ENCODE measurements at places on chromosomes 12 and 14.

DNA sequence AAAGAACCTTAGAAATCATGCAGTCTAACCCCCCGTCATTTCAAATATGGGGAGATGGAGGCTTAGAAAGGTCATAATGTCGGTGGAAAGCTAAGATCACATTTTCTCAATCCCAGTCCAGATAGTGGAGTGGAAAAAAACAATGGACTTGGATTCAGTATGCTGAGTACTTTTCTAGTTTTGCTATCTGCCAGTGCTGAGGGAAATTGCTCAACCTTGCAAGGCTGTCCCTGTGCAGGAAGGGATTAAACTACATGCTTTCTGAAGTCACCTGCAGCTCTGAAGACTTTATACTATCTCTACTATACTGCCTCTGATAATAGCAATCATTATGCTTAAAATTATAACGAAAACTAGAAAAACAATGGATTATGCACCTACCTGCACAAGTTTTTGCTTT is 272.8 kb downstream of the LRIG3 start:
- DNase-seq: no peak

DNA sequence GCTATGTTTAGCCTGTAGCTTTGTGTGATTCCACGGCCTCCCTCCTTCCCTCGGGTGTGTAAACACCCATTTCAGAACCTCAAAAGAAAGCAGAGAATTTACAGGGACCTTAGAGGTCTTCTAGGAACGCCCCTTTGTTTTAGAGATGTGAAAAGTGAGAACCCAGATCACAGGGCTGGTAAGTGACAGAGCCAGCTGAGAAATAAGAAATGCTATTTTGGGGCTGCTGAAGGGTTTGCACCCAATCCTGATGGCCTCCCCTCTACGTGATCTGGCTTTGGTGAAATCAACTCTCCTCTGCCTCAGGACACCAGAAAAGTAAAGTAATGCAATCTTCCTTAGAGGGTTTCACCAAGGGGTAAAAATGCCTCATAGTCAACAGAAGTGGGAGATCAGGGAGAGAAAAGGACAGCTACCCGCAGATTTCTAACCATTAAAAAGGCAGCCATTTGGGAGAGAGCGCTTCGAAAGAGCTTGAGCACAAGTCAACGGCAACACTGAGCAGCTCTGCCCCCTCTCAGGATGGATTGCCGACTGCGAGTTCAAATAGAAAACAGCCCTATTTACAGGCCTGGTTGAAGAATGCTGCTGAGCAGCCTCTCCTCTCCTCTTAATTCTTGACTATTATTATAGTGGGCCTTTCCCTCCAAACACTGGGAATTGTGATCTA is 78.5 kb upstream of the RASSF3 start:
- no peak for DNase-seq

DNA sequence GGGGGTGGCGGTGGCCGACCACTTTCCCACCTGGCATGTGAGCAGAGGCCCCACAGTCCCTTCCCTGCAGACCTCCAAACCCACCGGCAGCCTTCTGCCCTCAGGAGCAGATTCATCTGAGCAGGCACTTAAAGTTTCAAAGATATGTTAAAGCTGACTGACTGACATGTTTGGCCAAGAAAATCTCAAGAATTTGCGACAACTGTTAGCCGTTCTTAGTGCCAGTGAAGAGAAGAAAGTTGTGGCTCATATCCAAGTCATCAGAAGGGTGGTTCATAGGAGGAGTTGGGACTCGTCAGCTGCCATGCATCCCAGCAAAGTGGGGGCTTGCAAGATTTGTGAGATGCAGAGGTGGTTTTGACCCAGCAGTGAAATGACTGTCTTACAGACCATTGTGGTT is 27.2 kb downstream of the ELK3 start:
- no peak for DNase-seq

DNA sequence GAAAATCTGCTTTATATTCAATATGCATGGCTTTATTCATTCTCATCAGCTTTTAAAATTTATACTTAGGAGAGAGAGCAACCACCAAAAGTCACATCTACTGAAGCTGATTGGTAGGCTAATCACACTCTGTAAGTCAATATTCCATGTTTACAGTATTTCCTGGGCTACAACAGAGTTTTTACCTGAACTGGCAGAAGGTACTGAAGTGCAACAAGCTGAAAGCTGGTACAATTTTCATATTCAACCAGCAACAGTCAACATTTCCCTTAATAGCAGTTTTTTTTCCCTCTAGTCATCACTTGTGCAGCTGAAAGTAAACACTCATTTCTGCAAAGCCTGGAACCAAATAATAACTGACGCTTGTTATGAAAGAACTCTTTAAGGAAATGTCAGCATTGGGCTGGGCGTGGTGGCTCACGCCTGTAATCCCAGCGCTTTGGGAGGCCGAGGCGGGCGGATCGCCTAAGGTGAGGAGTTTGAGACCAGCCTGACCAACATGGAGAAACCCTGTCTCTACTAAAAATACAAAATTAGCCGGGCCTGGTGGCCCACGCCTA is 12.9 kb downstream of the BRAP start:
- no peak for DNase-seq

GRCh38 chr12:78293059-78293686 is 462.5 kb downstream of the NAV3 start:
- no peak for DNase-seq

DNA sequence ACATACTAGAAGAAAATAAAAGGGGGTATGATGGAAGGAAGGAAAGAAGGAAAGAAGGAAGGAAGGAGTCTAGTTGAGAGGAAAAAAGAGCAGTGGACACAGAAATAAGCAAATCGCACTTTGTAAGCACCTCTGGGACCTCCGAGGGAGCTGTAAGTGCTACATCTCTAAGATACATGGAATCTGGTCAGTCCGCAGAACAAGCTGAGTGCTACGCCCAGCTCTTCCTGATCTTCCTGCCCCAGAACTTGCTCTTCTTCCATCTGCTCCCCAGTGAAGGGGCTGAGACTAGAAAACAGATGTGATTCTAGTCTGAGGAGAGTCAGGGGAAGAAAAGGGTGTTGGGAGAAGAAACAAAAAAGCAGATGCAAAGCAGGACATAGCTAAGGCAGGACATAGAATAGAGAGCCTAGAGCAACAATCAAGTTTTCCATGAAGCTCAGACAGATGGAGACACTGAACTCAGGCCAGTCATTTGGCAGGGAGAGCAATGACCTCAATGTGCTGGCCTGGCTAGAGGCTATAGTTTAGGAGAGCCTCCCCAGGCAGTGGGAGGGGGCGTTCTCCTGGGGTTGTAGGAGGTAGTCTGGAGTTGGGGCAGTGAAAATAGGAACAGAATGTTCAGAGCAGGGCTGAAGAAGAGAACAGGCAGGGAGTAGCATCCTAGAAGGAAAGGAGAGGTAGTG is 1.7 kb upstream of the MFAP5 start:
- DNase-seq: no peak

- no peak for DNase-seq
These were observed 818 bp upstream of the TMEM119 start for GRCh38 chr12:108598553-108599250.

DNA sequence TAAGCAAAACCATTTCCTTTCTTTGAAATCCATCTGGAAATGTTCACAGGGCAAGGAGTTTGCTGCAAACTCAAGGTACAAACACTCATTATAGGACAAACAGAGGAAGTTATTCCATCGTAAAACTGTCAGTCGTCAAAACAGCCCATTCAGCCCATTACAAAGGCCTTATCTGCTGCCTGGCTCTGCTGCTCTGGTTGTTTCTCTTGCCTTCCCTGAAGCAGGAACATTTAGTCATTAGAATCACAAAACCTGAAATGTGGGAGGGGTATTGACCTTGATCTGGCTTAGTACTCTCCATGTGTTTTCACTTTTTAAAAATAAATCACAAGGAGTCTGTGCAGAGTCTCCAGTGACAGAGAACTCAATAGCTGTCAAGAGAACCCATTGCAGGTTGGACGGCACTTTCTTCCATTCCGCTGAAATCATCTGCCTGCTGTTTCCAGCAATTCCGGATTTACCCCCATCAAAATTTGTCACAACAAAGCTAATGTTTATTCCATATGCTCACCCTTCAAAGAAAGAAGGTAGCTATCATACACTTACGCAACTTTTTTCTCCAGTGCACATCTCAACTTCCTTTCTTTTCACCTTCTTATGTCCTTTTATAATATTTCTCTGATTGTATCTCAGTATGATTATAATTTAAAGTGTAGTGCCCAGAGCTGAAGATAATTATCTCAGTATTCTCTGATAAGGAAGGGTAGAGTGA is 24.6 kb upstream of the ITPR2 start:
- no peak for DNase-seq

DNA sequence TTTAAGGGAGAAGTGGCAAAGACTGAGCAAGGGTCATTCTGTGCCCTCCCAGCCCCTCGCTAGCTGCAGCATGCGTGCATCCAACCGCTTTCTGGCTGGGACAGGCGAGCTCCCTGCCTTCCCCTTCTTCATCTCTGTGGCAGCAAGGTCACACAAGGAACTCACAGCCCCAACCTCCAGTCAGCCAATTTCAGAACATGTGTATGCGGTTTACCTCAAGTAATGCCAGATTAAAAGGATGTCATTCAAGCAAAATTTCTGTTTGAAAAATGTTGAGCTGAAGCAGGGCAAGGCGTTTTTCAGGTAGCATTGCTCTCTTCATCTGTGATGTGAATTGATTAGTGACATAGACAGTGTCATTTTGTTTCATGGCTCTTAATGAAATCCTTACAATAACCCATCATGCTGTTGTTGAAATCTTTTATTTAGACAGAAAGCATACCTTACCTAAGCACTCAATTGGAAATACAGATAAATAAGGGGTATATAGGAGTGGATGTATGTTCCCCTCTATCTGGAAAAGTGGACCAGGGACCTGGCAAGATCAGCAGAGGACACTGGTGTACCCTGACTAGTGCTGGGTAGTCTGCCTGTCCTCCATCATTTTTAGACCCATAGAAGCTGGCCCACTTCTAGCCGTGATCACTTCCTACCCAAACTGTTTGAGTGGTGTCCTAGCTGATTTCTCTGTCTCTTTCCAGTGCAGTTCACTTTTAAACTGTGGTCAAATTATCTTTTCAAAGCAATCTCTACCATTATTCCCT is 82.8 kb upstream of the NEDD1 start:
- DNase-seq: no peak

GRCh38 chr14:35689000-35689460 is 120.1 kb downstream of the RALGAPA1 start:
- no peak for DNase-seq
